ENCODE measurements at places on chromosomes 1 and 21.

DNA sequence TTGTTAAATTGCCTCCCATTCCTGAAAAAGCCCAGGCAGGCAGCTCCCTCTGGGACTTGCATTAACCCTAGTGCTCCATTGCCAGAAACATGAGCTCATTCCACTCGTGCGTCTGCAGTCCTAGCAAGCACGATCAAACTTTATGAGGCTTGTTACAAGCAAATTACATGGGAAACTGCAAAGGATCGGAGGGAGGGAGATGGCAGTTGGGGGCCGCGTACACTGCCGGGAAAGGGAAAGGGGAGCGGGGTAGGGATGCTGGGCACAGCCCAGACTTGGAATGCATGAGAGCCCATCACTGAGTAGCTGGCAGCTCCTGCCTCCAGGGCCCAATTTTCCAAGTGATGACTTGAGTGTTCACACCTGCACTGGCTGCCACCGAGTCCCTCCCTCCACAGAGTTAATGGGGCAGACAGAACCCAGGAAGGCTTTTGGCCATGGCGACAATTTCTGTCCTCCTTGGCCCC is 169.9 kb downstream of the BRINP2 start:
- DNase-seq, result no peak

DNA sequence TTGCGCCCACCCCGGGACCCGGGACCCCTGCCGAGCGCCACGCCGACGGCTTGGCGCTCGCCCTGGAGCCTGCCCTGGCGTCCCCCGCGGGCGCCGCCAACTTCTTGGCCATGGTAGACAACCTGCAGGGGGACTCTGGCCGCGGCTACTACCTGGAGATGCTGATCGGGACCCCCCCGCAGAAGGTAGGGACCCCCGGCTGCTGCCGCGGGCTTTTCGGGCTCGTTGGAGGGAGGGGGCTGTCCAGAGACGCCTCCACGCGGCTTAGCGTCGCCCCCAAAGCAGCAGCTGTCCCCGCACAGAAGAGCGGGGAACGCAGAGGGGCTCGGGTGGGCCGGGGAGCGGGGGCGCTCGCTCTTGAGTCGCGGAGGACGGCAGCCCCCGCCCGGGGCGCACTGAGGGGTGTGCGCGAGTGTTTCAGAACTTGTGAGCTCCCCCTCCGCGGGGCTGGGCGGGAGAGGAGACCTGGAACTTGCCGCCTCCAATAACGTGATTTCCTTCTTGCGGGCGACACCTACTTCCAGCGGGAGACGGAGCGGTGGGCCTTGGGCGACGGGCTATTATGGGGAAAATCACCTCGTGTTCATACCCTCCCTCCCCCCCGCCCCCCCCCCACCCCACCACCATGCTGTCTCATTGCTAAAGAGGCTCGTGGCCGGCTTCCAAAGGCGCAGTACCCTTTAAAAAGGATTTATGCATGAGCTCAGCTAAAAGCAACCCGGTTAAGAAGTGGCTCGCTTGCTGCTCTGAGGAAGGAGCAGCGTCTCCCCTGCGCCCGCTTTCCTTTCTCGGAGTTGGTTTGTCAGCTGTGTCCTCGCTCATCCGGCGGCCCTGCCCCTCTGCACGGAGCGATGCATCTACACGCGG is 664 bp downstream of the BACE2 start:
- peak; percentile 63 for DNase-seq

DNA sequence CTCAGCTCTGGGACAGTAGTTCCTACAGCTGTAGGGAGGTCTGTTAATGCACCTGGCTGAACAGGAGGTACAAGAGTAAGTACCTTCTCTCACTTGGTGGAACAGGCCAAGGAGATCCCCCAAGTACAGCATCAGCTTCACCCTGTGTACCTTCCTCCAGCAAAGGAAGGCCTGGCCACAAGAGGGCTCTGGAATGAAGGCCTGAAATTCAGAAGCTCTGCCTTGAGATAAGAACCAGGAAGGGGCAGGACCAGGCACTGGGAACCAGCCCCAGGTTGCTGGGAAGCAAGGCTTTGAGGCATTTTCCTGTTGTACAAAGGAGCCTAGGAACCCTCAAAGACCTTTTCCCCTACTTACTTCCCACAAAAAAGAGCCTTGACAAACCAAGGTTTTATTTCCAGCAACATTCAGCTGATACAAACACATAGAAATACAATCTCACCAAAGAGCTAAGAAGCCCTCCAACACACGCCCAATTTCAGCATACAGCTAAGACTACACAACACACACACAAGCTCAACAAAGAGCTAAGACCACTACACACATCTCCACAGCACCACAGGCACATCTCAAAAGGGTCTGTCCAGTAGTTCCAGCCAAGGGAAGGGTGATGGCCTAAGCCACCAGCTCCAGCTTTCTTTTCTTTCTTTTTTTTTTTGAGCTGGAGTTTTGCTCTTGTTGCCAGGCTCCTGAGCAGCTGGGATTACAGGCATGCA is 23.5 kb downstream of the F11R start:
- peak; percentile 77 for DNase-seq

DNA sequence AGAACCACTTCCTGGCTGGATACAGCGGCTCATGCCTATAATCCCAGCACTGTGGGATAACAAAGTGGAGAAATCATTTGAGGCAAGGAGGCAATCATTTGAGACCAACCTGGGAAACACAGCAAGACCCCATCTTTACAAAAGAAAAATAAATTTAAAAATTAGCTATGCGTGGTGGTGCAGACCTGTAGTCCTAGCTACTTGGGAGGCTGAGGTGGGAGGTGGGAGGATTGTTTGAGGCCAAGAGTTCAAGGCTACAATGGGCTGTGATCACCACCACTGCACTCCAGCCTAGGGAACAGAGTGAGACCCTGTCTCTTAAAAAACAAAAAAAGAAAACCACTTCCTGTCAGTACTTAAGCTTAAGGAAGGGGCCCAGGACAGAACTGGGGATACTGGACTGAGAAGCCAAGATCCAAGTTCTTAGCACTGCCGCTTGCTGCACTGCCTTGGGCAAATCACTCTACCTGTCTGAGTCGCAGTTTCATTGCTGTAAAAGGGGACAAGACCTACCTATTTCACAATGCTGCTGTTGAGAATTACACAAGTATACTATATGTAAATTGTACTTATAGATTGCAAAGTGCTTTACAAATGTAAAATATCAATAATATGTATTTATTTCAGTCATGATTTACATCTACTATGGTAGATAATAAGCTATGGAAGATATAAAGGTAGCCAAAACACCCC is 154.9 kb downstream of the RERE start:
- DNase-seq, result no peak

DNA sequence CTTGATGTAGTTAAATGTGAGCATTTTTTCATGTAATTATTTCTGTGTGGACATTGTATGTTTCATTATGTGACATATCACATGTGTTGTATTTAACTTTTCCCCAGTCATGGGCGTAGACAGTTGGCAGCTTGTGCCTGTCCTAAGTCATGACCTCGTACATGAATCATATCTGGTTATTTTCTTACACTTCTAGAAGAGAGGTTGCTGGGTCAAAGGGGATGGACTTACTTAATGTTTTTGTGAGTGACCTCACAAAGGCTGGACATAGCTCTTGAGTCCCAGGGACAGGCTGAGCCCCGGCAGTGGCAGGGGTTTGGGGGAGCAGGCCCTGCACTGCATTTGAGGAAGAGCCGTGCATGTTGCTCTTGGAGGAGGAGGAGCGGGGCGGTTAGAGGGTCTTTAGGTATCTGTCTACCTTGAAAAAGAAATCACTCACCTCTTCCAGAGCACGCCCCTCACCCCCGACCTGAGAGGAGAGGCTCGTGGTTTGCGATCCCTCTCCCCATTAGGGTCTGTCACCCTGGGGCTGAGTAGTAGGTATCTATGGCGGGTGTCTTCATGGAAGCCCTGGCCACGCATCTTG is 16.4 kb downstream of the IFNGR2 start:
- no peak for DNase-seq

GRCh38 chr1:228798548-228798947 is 63.3 kb downstream of the RHOU start:
- DNase-seq, result no peak

DNA sequence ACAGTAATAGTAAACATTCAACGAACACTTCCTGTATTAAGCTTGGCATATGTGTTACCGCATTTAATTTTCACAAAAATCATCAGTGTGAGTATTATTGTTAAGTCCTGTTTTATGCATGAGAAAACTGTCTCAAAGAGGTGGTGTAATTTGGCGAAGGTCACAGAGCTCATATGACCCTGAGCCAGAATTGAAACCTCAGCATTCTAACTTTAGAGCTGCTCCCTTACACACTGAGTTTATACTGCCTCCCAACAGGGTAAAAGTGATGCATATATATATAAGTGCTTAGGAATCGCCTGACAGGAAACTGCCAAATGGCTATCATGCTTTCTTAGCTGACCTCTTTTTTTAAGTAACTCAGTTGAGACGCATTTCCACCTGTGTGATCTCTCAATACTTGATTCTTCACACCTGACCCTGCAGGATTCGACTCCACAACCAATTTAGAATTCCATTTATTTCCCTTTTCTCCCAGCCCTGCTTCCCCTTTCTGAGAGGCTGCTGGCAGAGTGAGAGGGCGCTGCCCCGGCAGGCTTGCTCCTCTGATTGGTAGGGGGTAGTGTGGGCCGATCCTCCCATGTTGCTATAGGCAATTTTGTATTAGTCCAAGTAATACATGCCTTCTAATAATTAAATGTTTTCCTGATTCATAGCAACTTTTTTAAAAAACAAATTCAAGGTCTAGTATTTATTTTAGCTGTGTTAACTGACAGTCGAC is 40.5 kb downstream of the ZBTB40 start:
- DNase-seq, result no peak

DNA sequence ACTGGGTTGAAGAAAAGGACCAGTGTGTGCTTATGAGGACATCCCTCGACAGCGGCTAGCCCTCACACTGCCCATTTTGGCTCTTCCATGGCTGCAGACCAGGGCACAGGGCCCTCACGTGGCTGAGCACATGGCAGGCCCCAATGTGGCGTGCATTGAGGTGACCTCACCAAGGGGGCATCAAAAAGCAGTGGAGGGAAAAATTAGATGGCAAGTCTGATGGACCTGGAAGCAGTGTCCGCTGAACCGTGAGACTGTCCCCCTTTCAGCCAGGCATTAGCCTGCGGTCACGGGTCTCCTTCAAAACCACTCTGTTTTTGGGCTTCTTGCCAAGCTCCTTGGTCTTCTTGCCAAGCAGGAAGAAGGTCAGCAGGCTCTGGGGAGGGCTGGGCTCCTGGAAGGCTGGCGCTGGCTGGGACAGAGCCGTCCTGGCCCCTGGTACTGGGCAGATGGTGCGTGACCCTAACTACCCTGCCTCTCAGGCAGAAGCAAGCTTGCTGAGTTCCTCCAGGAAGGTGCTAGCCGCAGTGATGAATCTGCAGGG is 30.8 kb downstream of the TRIM67 start:
- DNase-seq, result peak; percentile 23
